ENCODE measurements at places on chromosomes 4 and X.

- DNase-seq: no peak
Observed at GRCh38 chr4:159400558-159401225, 297.8 kb downstream of the RAPGEF2 start.

- DNase-seq: no peak
Observed at GRCh38 chr4:135917011-135917410, 1615.3 kb downstream of the PCDH18 start.

- peak; percentile 66 for DNase-seq
Observed at GRCh38 chrX:63350465-63350877, 661 bp downstream of the SPIN4 start.

- DNase-seq: no peak
Observed at GRCh38 chr4:152117933-152118507, 357.2 kb upstream of the GATB start.

GRCh38 chr4:1168191-1169101 lies 3.9 kb downstream of the SPON2 start:
- no peak for DNase-seq

DNA sequence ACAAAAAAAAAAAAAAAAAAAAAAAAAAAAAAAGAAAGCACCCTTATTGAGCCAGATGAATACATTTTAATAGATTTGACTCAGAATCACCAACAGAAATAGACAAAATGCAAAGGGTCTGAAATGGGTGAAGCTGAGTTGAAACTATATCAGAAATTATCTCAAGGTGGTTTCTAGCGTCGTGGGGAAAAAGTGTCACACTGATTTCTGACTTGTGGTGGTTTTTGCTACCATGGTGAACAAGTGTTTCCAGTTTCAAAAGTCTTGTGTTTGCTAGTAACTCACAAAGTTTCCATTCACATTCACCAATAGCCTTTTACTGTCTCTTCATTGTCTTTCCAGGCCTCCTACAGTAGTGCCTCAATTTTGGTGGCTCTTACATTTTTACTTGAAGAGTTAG lies 135.5 kb downstream of the ARHGAP24 start:
- DNase-seq: no peak

- no peak for DNase-seq
Observed at GRCh38 chrX:40243755-40244515, 146.2 kb upstream of the BCOR start.

GRCh38 chr4:158724637-158725036 lies 1.4 kb upstream of the PPID start:
- DNase-seq: no peak

DNA sequence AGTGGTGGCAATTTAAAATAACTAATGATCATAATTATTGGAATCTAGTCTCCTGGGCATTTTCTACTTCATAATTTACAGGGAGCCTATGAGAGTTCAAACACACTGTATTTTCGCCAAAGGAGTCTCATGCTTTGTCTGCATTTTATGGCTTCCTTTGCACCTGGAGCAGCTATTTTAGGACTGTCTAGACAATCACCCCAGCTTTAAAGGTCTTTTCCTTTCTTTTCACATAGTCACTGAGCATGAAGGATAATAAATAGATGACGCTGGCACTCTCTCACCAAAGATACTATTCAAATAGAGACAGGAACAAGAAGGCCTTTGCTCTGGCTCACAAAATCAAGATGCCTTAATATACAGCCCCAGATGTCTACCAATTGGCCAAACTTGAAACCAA lies 43.0 kb downstream of the AMELX start:
- DNase-seq: peak; percentile 7

GRCh38 chr4:11631416-11631815 lies 202.7 kb upstream of the HS3ST1 start:
- DNase-seq: no peak

- DNase-seq: no peak
Observed at GRCh38 chrX:9471571-9471985, 6.7 kb downstream of the TBL1X start.

- peak; percentile 46 for DNase-seq
Observed at GRCh38 chr4:169179609-169180521, 90.9 kb downstream of the SH3RF1 start.

DNA sequence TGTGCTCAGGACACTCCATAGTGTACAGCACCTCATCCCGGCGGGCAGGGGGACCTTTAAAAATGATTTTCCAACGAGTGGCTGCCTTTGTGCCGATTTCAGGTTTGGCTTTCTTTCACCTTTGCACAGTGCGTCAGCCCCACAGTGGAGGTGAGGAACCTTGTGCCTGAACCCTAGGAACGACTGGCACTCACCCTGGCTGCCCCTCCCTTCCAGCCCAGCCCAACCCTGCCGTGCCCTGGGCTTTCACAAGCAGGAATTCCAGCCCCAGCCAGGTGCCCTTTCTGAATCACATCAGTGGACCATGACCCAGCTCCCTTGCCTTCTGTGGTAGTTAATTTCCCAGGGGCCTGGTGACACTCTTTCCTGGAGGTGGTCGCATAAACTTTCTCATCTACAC lies 1.3 kb downstream of the TMEM164 start:
- DNase-seq: no peak

DNA sequence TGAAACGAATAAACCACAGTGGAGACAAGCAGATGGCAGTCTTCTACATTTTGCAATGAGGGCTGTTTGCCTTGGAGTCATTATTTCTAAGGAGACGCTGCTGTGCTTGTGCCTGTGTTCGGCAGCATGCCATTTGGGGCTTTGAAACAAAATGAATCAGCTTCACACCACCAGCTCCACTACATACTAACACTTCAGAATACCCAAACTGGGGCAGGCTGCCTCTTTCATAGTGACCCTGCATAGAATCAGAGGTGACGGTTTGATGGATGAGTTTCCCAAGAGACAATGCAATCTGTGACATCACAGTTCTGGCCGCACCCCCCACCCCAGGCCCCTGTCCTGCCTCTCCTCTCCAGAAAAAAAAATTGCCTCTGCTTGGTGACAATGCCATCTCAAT lies 57.1 kb upstream of the MID1 start:
- DNase-seq: no peak

GRCh38 chr4:184805462-184806228 lies 20.1 kb downstream of the ACSL1 start:
- no peak for DNase-seq

- DNase-seq: no peak
Observed at GRCh38 chr4:139839403-139840031, 173.9 kb downstream of the MGST2 start.

DNA sequence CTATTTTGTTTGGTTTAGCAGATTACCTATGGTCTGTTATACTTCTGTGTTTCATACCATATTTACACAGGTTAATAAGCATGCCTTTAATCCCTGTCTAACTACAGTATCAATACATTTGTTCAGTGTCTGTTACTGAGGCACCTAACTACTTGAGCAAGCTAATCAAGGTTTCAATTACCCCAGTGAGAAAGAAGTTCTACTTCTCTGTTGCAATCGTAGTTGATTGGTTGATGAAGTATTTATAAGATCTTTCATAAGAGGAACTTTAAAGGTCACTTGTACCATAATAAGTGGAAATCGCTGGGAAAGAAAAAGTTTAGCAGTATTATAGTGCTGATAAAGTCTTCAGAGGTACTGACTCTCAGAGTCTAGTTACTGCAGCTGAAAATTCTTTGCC lies 490.6 kb downstream of the RPA4 start:
- no peak for DNase-seq

DNA sequence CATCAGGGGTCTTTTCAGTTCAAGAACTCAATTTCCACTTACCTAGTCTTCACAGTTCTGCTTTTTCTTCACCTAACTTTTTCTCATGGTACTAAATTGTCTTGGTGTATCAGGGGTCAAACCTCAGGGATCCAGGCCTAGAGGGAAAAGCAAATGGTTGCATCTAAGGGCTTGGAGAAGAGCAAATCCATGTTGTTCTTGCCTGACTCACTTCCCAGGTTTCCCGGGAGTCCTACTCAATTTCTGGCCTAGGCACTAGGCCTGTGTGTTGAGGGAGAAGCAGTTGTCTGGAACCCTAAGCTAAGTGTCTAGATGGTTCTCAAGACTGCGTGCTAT lies 191.9 kb upstream of the STK26 start:
- DNase-seq: no peak

DNA sequence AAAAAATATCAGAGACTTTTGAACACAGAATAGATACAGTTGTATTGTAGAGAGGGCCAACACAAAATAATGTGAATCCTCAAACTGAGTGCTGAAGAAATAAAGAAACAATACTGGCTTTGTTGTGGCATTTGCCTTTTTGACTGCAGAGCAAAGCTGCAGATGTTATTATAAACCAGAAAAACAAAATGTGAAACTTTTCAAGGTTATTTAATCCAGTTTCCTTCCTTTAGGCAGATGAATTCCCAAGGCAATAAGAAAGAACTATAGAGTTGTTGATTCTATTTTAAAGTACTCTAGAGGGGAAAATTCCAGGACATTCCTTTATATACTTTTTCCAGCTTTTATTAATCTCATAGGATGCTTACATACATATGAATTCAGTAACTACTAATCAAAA lies 186.8 kb downstream of the NDST4 start:
- no peak for DNase-seq

DNA sequence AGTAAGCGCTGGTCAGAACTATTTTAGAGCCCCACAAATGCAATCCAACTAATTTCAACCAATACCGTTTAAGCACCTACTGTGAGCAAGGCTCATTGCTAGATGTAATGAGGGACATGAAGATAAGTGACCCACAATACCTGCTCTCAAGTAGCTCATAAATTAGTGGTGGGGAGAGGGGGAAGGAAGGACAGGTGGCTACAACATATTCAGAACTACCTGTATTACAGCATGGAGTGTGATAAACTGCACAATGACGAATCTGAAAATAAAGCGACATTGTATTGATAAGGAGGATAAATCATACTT lies 311.6 kb upstream of the DIAPH2 start:
- no peak for DNase-seq

- no peak for DNase-seq
Observed at GRCh38 chr4:39255266-39255665, 72.9 kb downstream of the WDR19 start.

DNA sequence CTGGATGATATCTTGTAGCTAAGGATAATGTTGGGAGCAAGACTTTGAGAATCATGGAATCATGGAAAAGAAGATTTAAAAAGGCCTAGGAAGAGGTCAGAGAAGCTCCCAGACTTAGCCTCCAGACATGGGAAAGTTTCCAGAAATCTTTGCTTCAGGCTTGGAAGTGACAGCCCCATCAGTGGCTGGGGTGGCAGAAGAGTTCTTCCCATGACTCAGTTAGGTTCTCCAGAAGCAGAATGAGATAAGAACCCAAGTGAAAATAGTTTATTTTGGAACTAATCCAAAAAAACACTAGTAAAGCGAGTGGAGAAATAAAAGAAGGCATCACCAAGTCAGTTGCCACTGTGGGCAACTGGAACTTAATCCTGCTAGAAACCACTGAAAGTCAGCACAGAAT lies 506.9 kb downstream of the MID1IP1 start:
- no peak for DNase-seq

DNA sequence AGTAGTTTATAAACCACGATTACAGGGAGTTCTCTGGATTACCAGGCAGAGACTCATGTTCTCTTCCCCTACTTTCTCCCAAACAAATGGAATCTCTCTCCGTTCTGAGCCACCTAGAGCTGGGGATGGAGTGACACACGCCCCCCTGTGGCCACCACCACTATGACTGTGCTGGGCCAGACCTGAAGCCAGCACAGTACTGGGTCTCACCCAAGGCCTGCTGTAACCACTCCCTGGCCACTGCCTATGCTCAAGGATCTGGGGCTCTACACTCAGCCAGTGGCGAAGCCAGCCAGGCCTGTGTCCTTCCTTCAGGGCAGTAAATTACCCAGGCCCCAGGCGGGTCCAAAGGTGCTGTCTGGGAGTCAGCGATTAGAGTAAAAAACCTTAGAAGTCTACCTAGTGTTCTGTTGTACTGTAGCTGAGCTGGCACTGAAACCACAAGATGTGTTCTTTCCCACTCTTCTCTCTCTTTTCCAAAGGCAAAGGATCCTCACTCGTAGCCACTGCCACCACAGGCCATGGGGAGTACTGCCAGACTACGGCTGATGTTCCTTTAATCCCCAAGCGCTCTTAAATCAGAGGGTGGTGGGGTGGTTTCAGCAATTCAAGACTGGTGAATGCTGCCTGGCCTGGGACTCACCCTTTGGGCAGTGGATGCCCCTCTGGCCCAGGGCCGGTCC lies 412.2 kb upstream of the ARX start:
- no peak for DNase-seq

GRCh38 chr4:113636438-113636818 lies 125.1 kb downstream of the CAMK2D start:
- DNase-seq: no peak

DNA sequence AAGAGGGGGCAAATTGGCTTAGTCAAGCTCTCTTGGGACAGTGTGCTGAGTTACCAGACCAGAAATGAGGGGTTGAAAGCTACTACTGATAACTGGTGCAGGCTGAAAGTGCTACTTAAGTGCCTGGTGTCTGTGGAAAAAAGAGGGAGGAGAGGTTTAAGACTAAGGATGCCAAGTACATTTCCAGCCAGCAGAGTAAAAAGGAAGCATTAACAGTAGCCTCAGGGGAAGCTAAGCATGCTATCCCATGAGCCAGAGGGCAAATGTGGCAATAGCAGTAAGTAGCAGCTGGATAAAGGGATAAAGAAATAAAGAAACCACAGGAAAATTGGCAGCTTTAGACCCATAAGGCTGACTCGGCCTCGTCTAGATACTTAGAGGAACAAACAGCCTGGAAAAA lies 196.3 kb upstream of the MAB21L2 start:
- no peak for DNase-seq

DNA sequence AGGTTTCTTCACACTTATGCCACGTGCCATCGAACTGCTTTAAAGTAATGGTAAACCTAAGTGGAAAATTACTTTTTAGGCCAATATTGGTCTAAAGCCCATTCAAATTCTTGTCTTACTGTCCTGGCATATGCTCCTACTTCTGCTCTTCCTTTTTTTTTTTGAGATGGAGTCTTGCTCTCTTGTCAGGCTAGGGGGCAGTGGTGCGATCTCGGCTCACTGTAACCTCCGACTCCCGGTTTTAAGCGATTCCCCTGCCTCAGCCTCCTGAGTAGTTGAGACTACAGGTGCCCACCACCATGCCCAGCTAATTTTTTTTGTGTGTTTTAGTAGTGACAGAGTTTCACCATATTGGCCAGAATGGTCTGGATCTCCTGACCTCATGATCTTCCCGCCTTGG lies 129.0 kb upstream of the TECRL start:
- no peak for DNase-seq

DNA sequence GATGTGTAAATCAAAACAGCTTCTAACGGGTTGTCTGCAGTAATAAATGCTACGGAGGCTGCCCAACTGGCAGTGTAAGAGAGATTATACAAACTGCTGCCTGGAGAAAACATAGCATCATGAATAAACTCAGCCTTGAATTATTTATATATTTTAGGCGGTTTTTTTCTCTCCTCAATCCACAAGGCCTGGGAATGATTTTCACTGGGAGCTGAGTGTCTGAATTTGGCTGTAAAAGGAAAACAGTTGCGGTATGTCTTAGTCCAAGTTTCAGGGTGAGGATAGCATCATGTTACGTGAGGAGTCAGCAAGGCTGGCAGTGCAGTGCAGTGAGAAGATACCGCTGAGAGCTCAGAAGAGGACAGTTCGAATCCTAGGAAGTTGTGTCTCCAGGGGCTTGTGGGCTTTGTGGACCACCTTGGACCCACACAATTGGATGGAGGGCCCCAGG lies 291.5 kb upstream of the BOD1L1 start:
- no peak for DNase-seq

Measured in NCI-H748 treated with DMSO at 0.1 percent for 48 hours (cell line).